ENCODE measurements at places on chromosomes 6 and 20.

GRCh38 chr20:25081730-25082497, at the start of gene VSX1:
Gene VSX1 (minus strand): TSS chr20:25082141. CDS start chr20:25082096, 45 bp downstream.
- DNase-seq: peak; percentile 12

GRCh38 chr6:168741942-168742782, 301.2 kb downstream of the SMOC2 start:
- DNase-seq: no peak

DNA sequence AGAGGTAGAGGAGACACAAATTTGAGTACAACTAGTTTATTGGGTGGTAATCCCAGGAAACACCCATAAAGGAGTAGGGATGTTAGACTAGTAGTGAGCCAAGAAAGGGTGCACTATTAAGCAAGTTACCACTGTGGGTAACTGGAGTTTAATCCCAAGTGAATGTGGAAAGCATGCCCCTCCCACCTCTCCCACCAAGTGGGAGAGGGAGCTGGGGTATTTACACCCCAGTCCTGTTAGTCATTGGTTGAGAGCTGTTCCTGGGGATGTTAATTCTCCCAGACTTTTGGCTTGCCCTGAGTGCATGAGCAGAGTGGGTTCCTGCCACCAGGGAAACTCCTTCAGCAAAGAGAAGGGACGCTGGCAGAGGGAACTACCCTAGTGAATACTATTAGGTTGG, 49.2 kb upstream of the ZFP64 start:
- no peak for DNase-seq

- no peak for DNase-seq
These were observed 152.6 kb downstream of the TBC1D7 start for GRCh38 chr6:13175759-13176158.

DNA sequence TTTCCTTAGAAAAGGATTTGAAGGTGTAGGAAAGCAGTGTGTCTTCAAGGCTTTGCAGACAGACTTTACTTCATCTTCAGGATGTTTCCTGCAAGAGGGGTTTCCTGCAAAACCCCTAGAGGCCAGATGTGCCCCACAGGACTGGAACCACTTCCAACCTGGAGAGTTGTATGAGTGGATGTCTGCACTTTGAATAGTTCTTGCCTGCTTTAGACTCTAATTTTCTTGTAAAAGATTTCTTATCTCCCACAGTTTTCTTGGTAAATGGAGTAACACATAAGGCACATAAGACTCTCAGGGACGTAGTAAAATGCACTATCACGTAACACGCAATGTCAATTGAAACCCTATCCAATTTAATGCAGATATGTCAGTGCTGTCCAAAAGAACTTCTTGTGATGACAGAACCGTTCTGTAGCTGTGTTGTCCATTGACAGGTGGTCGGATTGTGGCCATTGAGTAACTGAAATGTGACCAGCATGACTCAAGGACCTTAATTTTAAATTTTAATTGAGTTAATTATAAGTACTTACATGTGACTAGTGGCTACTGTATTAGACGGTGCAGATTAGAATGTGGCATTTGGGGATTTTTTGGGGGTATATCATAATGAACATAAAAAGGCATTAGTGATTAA, 118.7 kb downstream of the JARID2 start:
- no peak for DNase-seq

DNA sequence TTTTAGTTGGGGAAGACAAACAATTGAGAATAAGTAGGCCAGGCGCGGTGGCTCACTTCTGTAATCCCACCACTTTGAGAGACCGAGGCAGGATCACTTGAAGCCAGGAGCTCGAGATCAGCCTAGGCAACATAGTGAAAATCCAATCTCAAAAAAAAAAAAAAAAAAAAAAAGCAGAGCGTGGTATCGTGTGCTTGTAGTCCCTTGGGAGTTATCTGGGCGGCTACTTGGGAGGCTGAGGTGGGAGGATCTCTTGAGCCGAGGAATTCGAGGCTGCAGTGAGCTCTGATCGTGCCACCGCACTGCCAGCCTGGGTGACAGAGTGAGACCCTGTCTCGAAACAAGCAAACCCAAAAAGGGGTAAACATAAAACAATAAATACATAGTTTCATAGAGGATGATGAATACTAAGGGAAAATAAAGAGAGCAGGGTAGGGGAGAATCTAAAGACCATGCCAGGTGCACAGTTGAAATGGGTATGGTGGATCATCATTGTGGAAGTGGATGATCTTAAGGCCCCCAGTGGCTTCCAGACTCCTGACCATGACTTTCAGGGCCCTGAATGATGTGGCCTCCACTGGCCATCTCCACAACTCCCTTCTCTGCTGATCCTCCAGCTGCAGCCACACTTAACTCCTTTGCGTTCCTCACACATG, 947 bp downstream of the POFUT1 start:
- DNase-seq: no peak

DNA sequence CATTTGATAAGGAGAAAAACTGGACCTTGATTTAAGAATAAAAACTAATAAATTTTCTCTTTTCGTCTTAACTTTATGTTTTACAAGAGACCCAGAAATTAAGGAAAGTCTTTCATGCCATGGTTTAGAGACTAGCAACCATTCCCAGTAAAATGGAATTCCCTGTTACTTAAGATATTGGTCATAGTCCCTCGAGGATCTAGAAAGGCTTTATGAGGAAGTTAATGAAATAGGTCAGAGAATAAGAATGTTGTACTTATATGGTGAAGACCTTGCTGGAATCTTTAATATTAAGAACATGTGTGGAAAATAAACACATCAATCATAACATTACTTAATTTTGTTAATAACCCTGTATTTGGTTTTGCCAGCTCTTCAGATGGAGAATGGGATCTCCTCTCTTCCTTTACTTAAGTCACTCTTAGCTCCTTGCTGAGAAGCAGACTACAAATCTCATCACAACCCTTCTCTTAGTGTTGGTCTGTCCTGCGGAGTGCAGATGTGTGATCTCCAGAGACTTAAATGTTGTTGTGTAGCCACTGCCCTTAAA, 382.9 kb downstream of the QKI start:
- no peak for DNase-seq

DNA sequence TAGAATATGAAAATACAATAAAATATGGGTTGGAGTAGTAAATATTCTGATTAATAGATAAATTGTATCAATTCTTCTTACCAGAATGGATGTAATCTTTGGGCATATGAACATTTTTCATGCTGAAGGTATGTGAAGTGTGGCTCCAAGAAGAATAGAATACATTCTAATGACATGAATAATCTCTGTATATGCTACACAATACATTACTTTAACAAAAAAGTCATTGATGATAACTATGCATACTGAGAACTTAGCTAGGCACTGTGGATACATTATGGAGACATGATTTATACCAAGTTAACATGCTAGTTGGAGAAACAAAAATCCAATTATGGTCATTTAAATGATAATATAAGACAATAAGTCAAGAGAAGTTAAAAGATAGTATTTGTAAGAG, 62.7 kb upstream of the HDAC2 start:
- no peak for DNase-seq

DNA sequence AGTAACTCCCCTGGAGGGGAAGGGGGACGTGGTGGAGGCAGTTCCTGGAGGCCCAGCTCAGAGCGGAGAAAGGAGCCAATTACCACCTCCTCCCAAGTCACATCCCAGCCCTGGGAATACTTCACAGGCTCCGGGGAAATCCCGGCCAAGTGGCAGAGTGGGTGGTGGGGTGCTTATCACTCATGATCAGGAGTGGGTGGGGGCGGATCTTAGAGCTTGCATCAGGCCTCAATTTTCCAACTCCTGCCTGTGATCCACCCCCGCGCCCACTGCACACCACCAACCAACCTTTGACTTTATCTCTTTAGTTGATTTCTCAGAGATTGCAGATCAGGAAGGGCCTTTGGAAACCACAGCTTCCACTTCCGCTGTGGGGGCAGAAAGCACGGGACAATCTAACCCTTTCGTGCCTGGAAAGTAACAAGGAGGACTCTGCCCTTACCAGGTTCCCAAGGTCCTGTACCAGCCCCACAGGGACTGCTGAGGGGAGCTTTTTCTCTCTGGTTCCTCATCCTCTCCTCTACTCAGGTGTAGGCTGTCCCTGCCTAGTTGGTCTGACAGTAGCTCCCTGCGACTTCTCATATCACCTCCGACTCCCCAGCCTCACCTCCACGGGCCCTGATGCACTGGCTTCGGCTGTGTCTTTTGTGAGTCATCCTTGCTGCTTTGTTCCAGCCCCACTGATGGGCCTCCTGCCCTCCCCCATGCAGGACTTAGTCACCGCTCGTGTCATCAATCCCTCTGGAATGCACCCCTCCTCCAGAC, 24.9 kb upstream of the IER3 start:
- DNase-seq: peak; percentile 85

DNA sequence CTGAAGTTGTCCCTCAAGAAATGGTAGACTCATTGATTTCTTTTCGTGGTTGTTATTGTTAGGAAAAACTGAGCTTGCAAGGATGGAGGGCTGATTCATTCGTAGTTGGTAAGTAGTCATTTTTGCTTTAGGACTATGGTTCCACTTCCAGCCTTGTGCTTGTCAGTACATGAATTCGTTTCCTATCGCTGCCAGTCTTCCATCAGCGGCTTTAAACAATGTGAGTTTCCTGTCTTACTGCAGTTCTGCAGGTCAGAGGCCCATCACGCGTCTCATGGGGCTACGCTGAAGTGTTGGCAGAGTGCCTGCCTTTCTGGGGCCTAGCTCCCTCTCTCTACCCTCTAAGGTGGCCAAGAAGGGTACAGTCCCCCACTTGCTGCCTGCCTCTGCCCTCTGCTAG, 11.4 kb upstream of the MDFI start:
- no peak for DNase-seq

GRCh38 chr6:139150920-139151319, 16.0 kb downstream of the HECA start:
- DNase-seq: no peak

DNA sequence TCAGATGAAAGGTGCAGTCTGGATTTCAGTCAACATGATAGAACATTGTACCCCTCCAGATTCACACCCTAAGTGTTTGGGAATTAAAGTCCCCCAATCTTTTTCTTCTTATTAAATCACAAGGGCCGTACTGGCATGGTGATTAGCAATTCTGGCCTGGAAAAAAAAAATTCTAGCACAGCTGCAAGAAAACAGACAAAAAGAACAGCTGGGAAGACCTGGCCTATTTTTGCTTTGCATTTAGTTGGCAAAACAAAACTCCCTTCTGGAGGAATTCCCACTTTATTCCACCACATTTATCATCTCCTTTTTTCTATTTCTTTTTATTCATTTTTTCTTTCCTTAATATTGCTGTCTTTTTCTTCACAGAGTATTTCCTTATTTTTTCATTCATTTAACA, 39.8 kb upstream of the AKAP12 start:
- DNase-seq: no peak
